ENCODE measurements at places on chromosomes 1 and 21.

GRCh38 chr1:40692429-40692895, 958 bp downstream of the NFYC start:
- no peak for DNase-seq

DNA sequence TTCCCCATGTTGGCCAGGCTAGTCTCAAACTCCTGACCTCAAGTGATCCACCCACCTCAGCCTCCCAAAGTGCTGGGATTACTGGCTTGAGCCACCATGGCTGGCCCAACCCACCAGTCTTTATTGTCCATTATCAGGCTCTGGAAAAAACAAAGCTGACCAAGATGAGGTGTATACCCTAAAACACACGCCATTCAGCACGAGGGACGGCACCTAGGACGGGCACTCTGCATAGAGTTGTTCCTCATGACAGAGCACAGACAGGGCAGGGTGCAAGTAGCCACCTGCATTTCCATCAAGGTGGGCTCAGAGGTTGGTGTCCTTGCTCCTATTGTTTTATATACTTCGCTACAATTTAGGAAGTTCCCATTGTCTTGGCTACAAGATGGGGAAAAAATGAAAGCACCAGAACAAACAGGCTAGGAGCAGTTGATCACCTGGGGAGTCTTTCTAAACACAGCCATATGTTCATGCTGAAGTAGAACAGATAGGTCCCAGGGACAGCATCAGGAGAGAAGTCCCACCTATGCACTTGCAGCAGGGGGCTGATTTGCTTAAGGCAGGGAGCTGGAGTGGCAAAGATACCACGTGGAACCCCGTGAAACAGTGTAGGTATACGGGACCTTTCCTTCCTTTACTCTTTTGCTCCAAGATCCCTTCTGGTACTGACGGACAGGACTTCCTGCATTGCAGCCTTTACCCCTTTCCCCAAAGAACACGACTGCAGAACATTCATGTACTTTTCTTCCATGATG, 4.5 kb downstream of the KRTCAP2 start:
- DNase-seq, result no peak

GRCh38 chr1:181033799-181034451, at the start of gene MR1:
Gene MR1, plus strand, starts transcription at chr1:181033983. Its CDS starts 25 bp downstream, at chr1:181034008.
- DNase-seq, result no peak

DNA sequence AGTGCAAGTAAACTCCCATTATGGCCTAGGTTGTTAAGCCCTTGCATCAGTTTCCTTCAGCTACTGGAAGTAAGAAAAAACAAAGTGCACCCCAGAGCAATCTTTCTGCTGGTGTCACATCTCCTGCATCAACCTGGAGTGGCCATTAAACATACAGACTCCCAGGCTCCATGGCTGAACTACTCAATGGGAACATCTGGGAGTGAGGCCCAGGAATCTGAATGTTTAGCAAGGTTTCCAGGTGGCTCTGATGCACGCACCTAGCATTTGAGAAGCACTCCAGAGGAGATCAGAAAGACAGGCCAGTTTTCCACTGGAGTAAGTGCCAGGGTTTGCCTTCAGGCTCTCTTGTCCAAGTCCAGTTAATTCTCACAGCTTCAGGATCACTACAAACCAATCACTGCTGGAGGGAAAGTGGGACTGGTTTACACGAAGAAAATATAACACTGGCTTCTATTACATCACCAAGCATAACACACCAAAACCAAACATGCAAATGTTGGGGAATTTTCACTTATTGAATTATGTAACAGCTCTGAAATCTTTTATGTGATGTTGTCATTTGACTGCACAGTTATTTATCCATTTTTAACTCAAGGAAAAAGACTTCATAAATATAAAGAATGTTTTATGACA, 22.3 kb upstream of the ABCA4 start:
- no peak for DNase-seq

DNA sequence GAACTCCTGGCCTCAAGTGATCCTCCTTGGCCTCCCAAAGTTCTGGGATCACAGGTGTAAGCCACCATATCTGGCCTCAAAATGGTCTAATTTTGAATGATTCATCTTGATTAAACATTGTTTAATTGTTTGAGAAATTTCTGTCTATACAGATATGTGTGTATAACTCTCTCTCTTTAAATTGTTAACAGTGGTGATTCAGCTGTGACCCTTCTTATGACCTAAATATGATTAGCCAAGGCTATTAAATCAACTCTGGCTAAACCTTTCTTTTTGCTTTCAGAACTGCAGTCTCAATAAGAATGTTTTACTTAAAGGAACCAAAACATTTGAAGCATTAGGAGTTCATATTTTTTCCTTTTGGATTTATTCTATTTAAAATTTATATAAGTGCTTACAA, 19.2 kb upstream of the B3GALT5 start:
- DNase-seq, result no peak

DNA sequence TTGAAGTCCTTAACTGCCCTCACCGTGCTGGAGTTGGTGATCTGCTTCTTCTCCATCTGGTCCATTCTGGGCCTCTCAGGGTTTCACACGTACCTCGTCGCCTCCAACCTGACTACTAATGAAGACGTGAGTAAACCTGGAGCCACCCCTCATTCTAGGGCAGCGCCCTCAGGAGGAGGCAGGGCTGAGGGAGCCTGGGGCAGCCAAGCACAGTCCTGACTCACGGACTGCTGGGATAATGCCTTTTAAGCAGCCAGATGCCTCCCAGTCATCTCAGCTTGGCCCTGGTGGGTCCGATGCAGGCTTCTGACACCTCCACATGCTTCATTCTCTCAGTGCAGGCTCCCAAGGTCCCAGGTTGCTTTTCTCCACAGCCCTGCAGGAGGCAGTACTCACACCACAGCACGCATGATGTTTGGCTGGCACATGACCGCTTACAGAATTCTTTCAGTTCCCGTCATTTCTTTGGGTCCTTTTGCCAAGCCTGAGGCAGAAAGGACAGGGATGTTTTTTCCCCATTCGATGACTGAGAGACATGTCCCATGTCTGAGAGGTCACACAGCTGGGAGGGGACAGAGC, 11.8 kb upstream of the SFN start:
- DNase-seq, result no peak

GRCh38 chr1:4066860-4067599, 167.0 kb upstream of the C1orf174 start:
- no peak for DNase-seq

- DNase-seq, result no peak
These were observed 182.9 kb downstream of the PRDM16 start for GRCh38 chr1:3251807-3252428.

GRCh38 chr21:17105932-17106331, 406.9 kb upstream of the CXADR start:
- DNase-seq, result no peak

GRCh38 chr1:226919587-226919986, 20.5 kb upstream of the COQ8A start:
- DNase-seq, result no peak

DNA sequence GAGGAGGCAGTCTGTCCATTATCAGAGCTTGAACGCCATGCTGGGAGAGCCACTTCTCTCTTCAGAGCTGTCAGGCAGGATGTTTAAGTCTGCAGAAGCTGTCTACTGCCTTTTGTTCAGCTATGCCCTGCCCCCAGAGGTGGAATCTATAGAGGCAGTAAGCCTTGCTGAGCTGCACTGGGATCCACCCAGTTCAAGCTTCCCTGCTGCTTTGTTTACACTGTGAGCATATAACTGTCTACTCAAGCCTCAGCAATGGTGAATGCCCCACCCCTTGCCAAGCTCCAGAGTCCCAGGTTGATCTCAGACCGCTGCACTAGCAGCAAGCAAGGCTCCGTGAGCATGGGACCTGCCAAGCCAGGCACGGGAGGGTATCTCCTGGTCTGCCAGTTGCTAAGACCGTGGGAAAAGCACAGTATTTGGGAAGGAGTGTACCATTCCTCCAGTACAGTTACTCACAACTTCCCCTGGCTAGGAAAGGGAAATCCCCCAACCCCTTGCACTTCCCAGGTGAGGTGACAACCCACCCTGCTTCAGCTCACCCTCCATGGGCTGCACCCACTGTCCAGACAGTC, 32.5 kb downstream of the RGS13 start:
- no peak for DNase-seq

DNA sequence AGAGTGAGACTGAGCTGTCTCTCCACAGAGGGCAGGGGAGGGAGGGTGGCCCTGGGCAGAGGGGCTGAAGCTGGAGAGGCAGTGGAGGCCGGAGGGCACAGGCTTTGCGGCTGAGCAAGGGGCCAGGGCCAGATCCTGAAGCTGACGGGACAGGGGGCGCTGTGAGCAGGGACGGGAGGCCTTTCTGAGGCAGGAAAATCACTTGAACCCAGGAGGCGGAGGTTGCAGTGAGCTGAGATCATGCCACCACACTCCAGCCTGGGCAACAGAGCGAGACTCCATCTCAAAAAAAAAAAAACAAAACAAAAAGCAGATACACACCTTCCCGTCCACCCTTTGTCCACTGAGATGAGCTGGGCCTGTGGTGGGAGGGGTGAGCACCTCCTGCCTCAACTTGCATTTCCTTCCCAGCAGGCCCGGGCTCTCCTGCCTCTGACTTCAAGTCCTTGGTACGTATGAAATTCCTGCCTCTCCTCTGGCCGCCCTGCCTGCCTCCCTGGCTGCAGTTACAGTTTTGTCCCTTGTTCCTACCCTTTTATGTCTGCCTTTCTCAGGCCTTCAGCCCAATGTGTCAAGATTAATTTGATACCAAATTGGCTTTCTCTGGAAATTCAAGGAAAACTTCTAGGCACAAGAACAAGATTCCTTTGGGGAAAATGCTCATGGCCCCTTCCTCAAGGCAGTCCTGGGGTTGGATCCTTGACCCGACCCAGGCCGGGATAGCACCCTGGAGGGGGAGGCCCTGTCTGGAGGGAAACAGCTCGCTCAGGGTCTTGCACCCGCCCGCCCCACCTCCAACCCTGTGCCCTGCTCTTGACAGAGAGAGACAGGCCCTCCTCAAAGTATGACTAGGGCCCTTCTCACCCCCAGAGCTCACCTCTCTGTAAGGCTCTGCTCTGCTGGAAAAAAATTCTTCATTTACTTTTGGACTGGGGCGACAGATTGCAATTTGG, 11.2 kb upstream of the ADAMTSL4 start:
- DNase-seq, result no peak

DNA sequence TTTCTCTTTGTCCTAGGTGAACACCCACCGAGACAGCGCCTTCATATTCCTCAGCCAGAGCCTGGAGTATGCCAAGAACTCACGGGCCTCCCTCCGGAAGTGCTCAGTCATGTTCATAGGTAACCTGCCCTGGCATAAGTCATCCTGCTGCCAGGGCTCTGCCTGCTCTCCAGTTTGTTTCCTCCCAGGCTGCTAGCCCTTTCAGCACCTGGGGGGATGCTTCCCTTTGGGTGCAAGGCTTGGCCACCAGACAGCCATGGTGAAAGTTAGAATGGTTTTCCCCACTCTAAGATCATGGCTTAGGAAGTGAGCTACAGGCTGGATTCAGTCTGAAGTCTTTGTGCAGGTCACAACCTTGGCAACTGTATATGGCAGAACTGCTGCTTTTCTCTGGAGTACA, 9.2 kb upstream of the TTC4 start:
- DNase-seq, result no peak
